ENCODE measurements at places on chromosomes 16 and 17. TPM values are rescaled to one million over a fixed set of nuclear protein-coding genes. Genes with fewer than 3 reads are reported as not detected.

Gene CACNG1
- total RNA-seq = not detected

DNA sequence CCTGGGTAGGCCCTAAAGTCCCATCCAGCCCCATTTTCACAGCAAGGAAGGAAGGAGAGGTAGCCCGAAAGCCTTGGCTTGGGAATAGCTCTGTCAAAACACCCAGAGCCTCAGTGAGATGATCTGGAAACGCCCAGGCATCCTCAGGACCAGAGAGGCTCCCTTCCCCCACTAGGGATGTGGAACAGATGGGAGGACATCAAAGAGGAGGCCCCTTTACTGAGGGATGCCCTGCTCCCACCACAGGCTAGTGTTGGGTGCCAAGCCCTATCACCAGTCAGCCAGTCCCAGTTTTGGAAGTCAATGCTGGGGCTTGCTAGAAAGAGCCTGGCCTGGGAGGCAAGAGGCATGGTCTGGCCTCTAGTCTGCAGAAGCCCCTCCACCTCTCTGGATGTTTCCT is 4.7 kb downstream of the TPPP3 start:
- H3K27ac ChIP-seq = no peak overlapping the region
- DNase-seq = no peak
- H3K4me3 ChIP-seq = no peak overlapping the region
- peaks cover 45% of the 10 kb centered on the region for H3K27me3 ChIP-seq

GRCh38 chr17:67511012-67511411 is 133.9 kb downstream of the PITPNC1 start:
- H3K4me1 ChIP-seq = peaks cover 12% of the 10 kb centered on the region
- peaks cover 5% of the 10 kb centered on the region for H3K36me3 ChIP-seq
- H3K4me3 ChIP-seq = no peak overlapping the region
- DNase-seq = no peak

DNA sequence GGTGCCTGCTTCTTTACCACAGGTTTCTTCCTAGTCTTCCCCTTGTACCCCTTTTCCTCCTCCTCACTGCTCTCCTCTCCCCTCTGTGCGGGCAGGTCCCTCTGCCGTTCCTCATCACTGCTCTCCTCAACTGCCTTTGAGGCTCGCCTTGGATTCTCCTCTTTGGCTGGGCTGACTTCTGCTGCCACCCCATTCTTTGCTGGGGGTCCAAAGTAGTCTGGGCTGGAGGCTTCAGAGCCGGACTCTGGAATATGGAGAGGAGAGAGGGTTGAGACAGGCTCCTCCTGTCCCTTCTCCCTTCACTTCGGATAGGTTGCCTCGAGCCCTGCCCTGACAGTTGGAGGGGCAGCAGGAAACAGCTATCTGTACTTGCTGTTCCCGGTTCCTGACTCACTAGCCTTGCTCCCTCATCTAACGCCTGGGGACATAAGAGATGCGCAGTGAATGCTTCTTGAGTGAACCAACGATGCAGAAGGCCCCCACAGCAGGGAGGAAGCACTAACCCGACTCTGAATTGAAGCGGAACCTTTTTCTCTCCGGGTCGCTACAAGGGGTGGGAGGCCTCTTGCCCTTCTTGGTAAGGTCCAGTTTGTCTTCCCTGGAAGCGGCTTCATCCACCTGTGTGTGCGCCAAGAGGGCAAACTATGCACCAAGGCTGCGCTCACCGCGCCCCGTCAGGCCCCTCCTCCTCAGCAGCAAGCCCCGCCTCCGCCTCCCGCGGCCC is 655 bp downstream of the HIRIP3 start:
- peak overlapping the region; percentile 98 for H3K27ac ChIP-seq
- peaks cover 47% of the 10 kb centered on the region for H3K36me3 ChIP-seq
- H3K4me3 ChIP-seq = peak overlapping the region; percentile 95
- DNase-seq = peak; percentile 93
- no peaks in the 10 kb centered on the region for H3K27me3 ChIP-seq

GRCh38 chr17:43217614-43218087 is 6.0 kb downstream of the TMEM106A start:
- no peaks in the 10 kb centered on the region for H3K27me3 ChIP-seq
- no peak overlapping the region for H3K4me3 ChIP-seq
- H3K4me1 ChIP-seq = peaks cover 36% of the 10 kb centered on the region
- peaks cover 31% of the 10 kb centered on the region for H3K36me3 ChIP-seq
- peak overlapping the region; percentile 76 for H3K27ac ChIP-seq
- DNase-seq = no peak

- DNase-seq = no peak
- no peaks in the 10 kb centered on the region for H3K27me3 ChIP-seq
- no peaks in the 10 kb centered on the region for H3K36me3 ChIP-seq
- peak overlapping the region; percentile 5 for H3K27ac ChIP-seq
- no peak overlapping the region for H3K4me3 ChIP-seq
- H3K4me1 ChIP-seq = no peaks in the 10 kb centered on the region
Measured at GRCh38 chr17:1617620-1618174, 10.9 kb downstream of the SLC43A2 start.

DNA sequence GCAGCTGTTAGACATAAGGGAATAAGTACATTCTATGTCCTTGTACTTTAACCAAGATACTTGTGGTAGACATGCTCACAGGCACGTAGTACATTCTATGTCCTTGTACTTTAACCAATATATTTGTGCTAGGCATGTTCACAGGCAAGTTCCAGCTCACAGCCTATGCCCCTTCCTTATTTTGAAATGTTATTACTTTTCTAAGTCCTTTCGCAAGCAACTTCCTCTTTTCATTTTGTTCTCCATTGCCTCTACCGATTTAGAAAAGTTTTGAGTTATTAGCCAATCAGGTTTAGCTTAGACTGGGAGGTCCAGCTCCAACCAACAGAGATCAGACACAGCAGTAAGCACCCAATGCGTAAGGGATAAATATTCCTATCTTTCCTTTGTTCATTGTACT is 60.1 kb upstream of the NUDT7 start:
- H3K27ac ChIP-seq = no peak overlapping the region
- no peak for DNase-seq
- H3K36me3 ChIP-seq = no peaks in the 10 kb centered on the region
- H3K4me3 ChIP-seq = no peak overlapping the region

- no peak overlapping the region for H3K4me3 ChIP-seq
- H3K36me3 ChIP-seq = peaks cover 25% of the 10 kb centered on the region
- H3K27me3 ChIP-seq = no peaks in the 10 kb centered on the region
Measured at GRCh38 chr17:82915010-82915756, 75.4 kb upstream of the ZNF750 start.

Gene CDRT4
- total RNA-seq = 0.79 TPM

GRCh38 chr17:12982224-12982623 is 35.6 kb downstream of the ELAC2 start:
- H3K4me1 ChIP-seq = peaks cover 2% of the 10 kb centered on the region
- no peak overlapping the region for H3K4me3 ChIP-seq
- H3K36me3 ChIP-seq = no peaks in the 10 kb centered on the region
- no peak overlapping the region for H3K27ac ChIP-seq

Gene CD300H
- not detected for total RNA-seq

DNA sequence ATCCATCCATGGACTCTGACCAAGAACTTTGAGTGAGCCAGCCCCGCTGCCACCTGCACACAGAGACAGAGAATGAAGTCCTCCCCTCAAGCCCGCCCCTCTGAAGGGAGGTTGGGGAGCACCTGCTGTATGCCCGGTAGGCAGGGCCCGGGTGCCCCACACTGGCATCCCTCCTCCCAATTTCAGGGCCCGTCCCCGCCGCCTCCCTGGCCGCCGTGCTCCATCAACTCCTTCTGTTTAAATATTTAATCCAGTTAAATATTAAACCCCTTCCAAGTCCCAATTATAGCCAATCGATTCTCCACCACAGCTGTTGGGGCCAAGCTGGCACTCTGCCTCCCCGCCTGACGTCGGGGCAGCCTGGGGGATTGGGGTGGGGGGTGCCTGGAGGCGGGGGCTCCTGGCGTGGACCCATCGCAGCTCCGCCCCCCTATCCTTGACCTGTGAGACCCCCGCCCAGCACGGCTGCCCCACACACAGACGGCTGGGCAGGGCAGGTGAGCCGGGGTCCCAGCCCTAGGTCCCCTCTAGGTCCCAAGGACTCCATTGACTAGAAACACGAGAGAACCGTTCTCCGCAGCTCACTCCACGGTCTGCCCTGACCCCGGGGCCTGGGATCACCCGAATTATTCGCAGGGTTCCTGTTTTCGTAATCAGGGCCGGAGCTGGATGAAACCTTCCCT is 18.0 kb upstream of the CACNA1H start:
- H3K4me1 ChIP-seq = no peaks in the 10 kb centered on the region
- H3K4me3 ChIP-seq = no peak overlapping the region
- no peak for DNase-seq
- H3K36me3 ChIP-seq = no peaks in the 10 kb centered on the region
- no peaks in the 10 kb centered on the region for H3K27me3 ChIP-seq
- H3K27ac ChIP-seq = no peak overlapping the region

DNA sequence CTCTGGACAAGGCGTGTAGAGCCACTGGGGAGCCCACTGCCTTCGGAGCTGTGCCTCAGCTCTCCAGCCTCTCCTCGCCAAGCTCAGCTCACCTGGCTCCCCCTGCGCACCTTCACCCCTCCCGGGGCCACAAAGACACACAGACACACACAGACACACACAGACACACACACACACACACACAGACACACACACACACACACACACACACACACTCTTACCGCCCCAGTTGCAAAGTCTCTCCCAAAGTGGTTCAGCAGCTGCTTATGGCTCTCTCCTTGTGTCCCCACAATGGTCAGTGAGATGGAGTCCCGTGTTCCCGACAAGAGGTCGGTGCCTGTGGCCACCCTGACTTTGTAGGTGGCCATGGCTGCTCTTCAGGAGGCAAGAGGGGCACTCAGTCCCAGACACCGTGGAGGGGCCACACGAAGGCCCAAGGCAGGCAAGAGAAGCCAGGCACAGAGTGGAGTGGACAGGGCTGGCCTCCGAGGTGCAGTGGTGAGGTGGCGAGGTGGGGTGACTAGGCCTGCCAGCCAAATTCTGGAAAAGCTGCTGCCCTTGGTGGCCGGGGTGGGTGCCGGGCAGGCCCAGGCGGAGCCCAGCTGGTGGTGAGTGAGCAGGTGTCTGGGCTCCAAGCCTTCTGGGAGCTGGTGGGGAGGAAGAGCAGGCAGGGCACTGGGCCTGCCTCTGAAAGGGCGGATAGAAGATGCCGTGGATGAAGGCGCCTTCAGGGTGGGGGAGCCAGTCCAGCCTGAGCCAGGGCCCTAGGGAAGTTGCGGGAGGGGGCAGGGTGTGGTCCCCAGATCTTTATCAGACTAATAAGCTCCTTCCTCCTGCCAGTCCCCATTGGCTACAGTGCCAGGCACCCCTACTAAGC is at the start of gene ALOX12B:
ALOX12B (minus strand) TSS at position 642 of the 877 bp plus-strand sequence; CDS start at position 368, 274 bp downstream.
- H3K27ac ChIP-seq = no peak within 1 kb of the TSS
- no peak for DNase-seq
- no peaks in the 10 kb centered on the region for H3K4me1 ChIP-seq
- H3K27me3 ChIP-seq = peaks cover 15% of the 10 kb centered on the region
- H3K4me3 ChIP-seq = no peak within 1 kb of the TSS
- H3K36me3 ChIP-seq = no peaks in the 10 kb centered on the region

DNA sequence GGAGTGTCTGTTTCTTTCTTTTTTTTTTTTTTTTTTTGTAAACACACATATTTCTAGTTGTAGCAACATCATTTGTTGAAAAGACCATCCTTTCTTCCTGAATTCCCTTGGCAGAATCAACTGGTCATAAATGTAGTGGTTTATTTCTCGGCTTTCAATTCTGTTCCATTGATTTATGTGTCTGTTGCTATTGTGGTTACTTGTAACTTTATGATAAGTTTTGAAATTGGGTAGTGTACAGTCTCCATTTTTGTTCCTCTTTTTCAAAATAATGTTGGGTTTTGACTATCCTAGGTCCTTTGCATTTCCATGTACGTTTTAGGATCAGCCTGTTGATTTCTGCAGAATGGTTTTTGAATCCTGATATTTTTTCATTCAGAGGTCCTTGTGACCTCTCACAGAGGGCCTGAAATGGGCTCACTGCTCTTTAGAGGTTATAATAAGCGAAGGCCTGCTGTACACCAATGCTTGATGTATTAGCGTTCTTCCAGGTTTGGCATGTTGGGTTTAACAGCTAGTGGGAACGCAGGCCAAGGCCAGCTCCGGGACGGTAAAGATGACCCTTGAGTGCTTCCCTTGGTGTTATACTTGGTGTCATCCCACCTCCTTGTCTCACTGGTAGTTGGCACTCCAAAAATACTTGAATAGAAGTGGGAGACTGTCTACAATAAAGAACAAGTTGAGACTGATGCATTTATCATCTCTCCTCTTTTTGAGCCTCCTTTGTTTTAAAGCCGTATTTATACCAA is 43.8 kb downstream of the ZNRF1 start:
- H3K36me3 ChIP-seq = peaks cover 30% of the 10 kb centered on the region
- H3K27me3 ChIP-seq = no peaks in the 10 kb centered on the region
- H3K4me1 ChIP-seq = peaks cover 20% of the 10 kb centered on the region
- H3K4me3 ChIP-seq = no peak overlapping the region
- no peak overlapping the region for H3K27ac ChIP-seq
- no peak for DNase-seq

DNA sequence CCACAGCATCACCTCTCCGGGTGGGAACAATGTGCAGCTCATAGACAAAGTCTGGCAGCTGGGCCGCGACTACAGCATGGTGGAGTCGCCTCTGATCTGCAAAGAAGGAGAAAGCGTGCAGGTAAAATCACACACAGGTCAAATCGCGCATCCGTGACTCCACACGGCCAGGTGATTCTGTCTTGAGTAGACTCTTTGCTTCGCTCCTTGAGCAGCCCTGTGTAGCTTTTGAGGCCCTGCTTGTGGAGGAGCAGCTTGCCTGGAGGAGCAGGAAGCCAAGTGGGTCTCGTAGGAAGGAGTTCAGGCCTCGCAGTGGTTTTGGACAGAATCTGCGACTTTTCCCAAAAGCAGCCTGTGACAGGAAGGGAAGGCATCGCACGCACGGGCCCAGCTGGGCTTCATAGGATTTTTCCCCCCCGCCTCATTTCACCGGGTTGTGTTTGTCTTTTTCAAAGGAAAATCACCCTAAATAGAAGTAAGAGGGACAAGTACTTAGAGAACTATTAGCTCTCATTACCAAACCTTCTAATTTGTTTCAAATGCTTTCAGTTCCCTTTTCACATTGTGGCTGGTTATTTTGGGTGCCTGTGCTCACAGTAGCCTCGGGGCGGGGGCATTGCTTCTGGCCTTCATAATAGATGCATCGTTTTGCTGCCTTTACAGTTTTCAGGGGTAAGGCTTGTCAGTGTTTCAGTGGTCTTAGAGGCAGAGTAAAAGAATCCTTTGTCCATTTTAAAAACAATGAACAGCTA is 71.5 kb downstream of the SEC14L1 start:
- H3K4me3 ChIP-seq = no peak overlapping the region
- H3K4me1 ChIP-seq = peaks cover 2% of the 10 kb centered on the region
- H3K27me3 ChIP-seq = no peaks in the 10 kb centered on the region
- H3K36me3 ChIP-seq = peaks cover 54% of the 10 kb centered on the region
- H3K27ac ChIP-seq = no peak overlapping the region

GRCh38 chr16:57632568-57632967 is 4.1 kb downstream of the ADGRG1 start:
- H3K27me3 ChIP-seq = peaks cover 24% of the 10 kb centered on the region
- no peak overlapping the region for H3K4me3 ChIP-seq
- H3K36me3 ChIP-seq = no peaks in the 10 kb centered on the region
- no peak for DNase-seq
- H3K4me1 ChIP-seq = peaks cover 16% of the 10 kb centered on the region

DNA sequence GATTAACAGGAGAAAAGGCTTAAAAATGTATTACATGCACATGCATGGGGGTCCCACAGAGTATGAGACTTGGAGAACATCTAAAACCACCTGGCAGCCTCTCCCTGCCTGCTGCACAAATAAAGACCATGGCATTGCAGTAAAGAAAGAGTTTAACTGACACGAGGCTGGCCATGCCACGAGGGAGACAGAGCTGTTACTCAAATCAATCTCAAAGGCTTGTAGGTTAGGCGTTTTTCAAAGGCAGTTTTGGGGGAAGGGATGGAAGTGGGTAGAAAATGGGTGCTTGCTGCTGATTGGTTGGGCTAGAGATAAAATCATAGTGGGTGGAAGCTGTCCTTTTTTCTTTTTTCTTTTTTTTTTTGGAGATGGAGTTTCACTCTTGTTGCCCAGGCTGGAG is 17.3 kb upstream of the PSMD7 start:
- no peaks in the 10 kb centered on the region for H3K4me1 ChIP-seq
- no peak overlapping the region for H3K4me3 ChIP-seq
- no peak overlapping the region for H3K27ac ChIP-seq
- H3K36me3 ChIP-seq = no peaks in the 10 kb centered on the region
- peaks cover 18% of the 10 kb centered on the region for H3K27me3 ChIP-seq

Data from activated CD4-positive, alpha-beta T cell treated with anti-CD3 and anti-CD28 coated beads, Interleukin-2, amount 10 ng/mL, durations not matched to agents 24 days and 14 days (primary cell).